IMR-90 (cell line): ENCODE measurements at places on chromosomes 5 and 9. TPM values are rescaled to one million over a fixed set of nuclear protein-coding genes. Genes with fewer than 3 reads are reported as not detected.

DNA sequence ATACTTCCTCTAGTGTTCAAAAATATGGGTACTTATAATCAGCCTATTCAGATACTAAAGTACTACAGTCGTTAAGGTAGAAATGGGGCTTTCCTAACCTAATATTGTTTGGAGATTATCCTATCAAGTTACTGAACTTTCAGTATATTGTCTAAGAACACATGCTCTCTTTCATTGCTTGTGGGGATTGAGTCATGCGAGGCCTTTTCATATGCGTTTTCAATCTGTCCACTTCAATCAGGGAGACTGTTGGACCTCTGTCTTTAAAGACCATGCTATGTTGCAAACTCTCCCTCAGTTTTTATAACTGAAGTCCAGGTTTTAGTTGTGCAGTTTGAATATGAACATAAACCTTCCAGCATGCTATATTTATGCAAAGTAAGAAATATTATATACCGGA, 15.0 kb downstream of the PRR16 start:
- peaks cover 3% of the 10 kb centered on the region; the same call in 1 of the 2 replicates for H3K4me1 ChIP-seq
- peak; percentile 62 for DNase-seq
- no peak overlapping the region for H3K27ac ChIP-seq
- no peaks in the 10 kb centered on the region for H3K36me3 ChIP-seq
- H3K27me3 ChIP-seq: no peaks in the 10 kb centered on the region

The GABRA1 gene
- total RNA-seq: not detected in 2 replicates

- H3K36me3 ChIP-seq: no peaks in the 10 kb centered on the region
- H3K4me1 ChIP-seq: no peaks in the 10 kb centered on the region
- H3K27me3 ChIP-seq: no peaks in the 10 kb centered on the region
- DNase-seq: no peak
These were observed 80.2 kb downstream of the PTPN3 start for GRCh38 chr9:109417585-109418544.

The NOXA1 gene
- total RNA-seq: not detected in 2 replicates

DNA sequence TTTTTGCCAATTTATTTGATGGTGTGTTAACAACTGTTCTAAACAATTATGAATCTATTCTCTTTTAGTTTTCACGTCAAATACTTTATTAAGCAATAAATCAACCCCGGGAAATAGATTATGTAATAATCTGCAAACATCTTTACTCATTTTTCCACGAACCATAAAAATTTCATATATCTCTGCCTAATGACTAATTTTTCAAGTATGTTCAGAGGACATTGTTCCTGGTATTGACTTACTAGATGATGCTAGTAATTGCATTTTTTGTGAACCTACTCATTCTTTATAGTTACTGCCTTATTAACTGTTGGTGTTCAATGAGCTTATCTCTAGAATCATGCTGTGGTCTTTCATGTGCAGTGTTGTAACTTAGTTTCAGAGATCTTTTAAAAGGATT, 41.0 kb upstream of the FBN2 start:
- H3K4me3 ChIP-seq: no peak overlapping the region
- no peaks in the 10 kb centered on the region for H3K27me3 ChIP-seq
- peak; percentile 78 for DNase-seq
- no peaks in the 10 kb centered on the region for H3K36me3 ChIP-seq
- H3K4me1 ChIP-seq: peaks cover 9% of the 10 kb centered on the region
- no peak overlapping the region for H3K27ac ChIP-seq

DNA sequence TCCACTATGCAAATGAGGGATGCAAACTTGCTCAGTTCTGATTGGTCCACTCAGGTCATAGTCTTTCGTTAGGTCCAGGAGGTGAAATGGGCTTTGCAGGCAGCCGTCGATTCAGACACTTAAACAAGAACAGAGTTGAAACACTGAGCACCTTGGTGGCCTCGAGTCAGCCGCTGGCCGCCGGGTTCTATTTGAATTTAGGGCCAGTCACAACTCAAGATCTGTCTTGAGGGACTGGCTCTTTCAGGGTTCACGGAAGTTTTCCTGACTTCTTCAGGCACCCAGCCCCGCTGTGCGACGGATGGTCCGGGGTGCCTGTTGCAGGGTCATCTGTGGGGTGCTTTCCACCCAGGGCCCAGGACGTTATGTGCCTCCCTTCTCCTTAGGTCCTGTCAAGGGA, 412.8 kb upstream of the IRX4 start:
- DNase-seq: no peak
- no peaks in the 10 kb centered on the region for H3K4me1 ChIP-seq
- no peaks in the 10 kb centered on the region for H3K36me3 ChIP-seq
- H3K4me3 ChIP-seq: no peak overlapping the region

The PCDHGA1 gene
- total RNA-seq: 0.83 and 0.90 TPM in 2 replicates

The FCN2 gene
- not detected in 2 replicates for total RNA-seq

GRCh38 chr5:90658620-90659019, 100.0 kb downstream of the ADGRV1 start:
- no peaks in the 10 kb centered on the region for H3K27me3 ChIP-seq
- no peak overlapping the region for H3K4me3 ChIP-seq
- no peaks in the 10 kb centered on the region for H3K4me1 ChIP-seq
- no peak overlapping the region for H3K27ac ChIP-seq

The ZNG1C gene
- 3.4 and 11.9 TPM in 2 replicates for total RNA-seq

The BRD9 gene
- 40.0 and 43.4 TPM in 2 replicates for total RNA-seq

DNA sequence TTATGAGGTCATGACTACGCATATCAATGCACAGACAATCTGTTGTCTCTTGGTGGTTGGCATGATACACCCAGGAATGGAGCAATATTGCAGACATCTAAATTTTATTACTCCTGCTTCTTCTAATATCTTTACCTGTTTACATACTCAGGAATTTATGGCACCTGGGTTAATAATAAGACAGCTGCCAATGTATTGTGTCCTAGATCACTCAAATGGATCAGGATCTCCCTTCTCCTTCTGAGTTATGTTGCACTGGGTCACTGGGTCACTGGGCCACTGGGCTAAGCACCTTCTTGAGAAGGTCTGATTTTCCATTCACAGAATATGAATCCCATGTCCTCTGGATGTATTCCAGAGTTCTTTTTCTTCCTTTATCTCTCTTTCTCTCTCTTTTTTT, 41.8 kb downstream of the CCL28 start:
- DNase-seq: no peak
- H3K36me3 ChIP-seq: no peaks in the 10 kb centered on the region
- no peak overlapping the region for H3K27ac ChIP-seq
- H3K4me3 ChIP-seq: no peak overlapping the region
- H3K4me1 ChIP-seq: no peaks in the 10 kb centered on the region

DNA sequence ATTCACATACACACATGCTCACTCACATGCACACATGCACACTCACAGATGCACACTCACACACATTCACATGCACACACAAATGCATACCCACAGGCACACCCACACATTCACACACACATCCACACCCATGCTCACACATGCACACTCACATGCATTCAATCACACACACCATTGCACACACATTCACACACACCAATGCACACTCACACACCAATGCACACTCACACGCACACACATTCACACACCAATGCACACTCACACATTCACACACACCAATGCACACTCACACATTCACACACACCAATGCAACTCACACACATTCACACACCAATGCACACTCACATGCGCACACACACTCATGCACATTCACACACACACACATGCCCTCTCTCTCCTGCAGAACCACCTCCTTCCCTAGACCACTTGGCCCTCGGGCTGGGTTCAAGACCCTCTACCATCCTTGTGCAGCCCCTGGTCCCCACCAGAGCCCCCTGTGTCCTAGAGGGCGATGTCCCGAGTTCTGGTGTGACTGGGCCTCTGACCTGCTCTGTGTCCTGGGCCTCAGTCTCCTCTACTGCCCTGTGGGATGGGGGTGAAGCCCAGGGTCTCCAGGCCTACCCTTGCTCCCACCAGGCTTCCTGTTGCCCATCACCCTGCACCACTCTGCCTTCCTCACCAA, 139.0 kb downstream of the OLFM1 start:
- no peak overlapping the region for H3K4me3 ChIP-seq
- H3K27me3 ChIP-seq: no peaks in the 10 kb centered on the region
- H3K27ac ChIP-seq: no peak overlapping the region
- DNase-seq: no peak
- H3K4me1 ChIP-seq: no peaks in the 10 kb centered on the region

The C1QTNF2 gene
- 0.72 and 0.83 TPM in 2 replicates for total RNA-seq

DNA sequence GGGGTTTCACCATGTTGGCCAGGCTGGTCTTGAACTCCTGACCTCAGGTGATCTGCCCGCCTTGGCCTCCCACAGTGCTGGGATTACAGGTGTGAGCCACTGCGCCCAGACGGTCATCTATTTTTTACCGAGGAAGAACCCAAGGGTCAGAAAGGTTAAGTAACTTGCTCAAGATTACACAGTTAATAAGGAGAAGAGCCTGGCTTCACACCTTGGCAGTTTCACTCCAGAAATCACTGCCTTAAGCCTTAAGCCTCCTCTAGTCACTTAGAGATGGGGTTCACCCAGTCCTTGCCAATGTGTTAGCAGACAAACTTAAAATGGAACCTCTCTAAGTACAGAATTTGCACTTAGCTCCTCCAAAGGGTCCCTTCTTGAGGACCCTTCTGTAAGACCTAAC, 116.3 kb downstream of the PTTG1 start:
- no peaks in the 10 kb centered on the region for H3K4me1 ChIP-seq
- no peak overlapping the region for H3K27ac ChIP-seq
- H3K27me3 ChIP-seq: no peaks in the 10 kb centered on the region
- H3K36me3 ChIP-seq: no peaks in the 10 kb centered on the region

The IL12B gene
- total RNA-seq: under 0.01 TPM in 1 of 2 replicates, not detected in the other

DNA sequence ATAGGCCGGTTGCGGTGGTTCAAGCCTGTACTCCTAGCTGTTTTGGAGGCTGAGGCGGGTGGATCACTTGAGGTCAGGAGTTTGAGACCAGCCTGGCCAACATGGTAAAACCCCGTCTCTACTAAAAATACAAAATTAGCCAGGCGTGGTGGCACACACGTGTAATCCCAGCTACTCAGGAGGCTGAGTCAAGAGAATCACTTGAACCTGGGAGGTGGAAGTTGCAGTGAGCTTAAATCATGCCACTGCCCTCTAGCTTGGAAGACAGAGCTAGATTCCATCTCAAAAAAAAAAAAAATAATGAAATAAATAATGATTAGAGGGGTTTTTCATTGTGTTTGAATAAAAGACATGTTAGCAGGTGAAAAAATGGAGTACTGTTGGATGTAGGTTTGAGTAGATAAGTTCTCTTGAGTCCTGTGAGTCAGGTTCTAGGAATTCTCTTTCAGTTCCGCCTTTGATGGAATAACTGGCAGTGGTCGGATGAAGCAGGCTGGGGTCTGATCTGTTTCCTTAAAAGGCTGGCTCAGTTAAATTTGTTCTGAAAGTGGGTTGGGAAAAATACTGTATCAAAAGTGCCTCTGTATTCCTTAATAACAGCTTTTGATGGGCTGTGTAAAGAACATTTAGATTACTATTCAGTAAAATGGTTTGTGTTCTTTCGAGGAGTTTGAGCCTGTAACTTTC, 73.2 kb downstream of the AOPEP start:
- DNase-seq: peak; percentile 75
- peaks cover 1% of the 10 kb centered on the region; the same call in 1 of the 2 replicates for H3K27me3 ChIP-seq
- peaks cover 4% of the 10 kb centered on the region; the same call in 1 of the 2 replicates for H3K36me3 ChIP-seq
- no peak overlapping the region for H3K27ac ChIP-seq
- H3K4me3 ChIP-seq: no peak overlapping the region
- peaks cover 11% of the 10 kb centered on the region for H3K4me1 ChIP-seq

GRCh38 chr5:96893342-96893741, 17.0 kb downstream of the ERAP2 start:
- peaks cover 3% of the 10 kb centered on the region; the same call in 1 of the 2 replicates for H3K4me1 ChIP-seq
- H3K36me3 ChIP-seq: 0 out of 2 replicates have a peak, but pooled peaks cover 2% of the 10 kb centered on the region
- no peak overlapping the region for H3K27ac ChIP-seq
- no peak overlapping the region for H3K4me3 ChIP-seq
- peak; percentile 90 for DNase-seq

The SLC27A6 gene
- total RNA-seq: under 0.01 and 0.28 TPM in 2 replicates

DNA sequence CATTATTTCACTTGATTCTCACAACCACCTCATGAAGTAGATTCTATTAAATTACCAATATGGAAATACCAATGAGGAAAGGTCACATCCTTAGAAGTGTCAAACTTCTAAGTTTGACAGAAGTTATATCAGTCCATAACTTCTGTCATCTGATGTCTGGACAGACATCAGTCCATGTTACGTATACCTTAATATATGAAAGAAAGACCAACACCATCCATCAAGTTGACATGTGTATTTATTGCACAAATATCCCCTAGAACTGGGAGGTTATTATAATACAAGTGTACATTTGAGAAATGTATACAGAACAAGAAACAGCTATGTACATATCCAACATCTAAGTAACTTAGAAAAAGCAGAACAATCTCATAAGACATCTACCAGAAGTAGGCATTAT, 6.5 kb upstream of the RAPGEF6 start:
- no peaks in the 10 kb centered on the region for H3K27me3 ChIP-seq
- no peaks in the 10 kb centered on the region for H3K4me1 ChIP-seq
- no peak overlapping the region for H3K4me3 ChIP-seq
- no peak overlapping the region for H3K27ac ChIP-seq
- no peak for DNase-seq

DNA sequence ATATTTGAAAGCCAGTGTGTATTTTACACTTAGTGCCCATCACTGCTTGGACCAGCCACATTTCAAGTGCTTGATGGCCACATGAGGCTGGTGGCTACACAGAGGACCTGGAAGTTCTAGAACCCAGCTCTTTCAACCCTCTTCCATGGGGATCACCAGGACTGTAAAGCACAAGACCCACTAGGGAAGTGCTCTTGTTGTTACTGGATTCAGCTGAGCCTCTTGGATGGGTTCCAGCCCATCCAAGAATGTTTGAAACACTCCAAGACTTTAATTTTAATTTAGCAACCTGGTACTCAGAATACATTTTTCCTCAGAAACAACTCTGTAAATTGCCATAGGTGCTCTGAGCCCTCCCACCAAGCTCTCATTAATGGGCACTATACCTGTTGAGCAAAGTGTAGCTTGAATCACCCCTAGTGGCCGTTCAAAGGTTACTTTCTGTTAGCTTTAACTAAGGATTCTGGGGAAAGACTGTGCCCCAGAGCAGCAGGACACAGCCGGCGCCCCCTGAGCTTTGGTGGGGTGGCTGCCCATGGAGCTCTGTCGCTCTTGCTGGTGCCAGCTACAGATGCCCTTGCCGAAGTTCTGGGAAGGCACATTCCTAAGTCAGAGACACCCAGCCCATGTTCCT, 212.4 kb downstream of the HSD17B3 start:
- H3K4me1 ChIP-seq: no peaks in the 10 kb centered on the region
- no peak overlapping the region for H3K4me3 ChIP-seq
- peaks cover 10% of the 10 kb centered on the region; the same call in 1 of the 2 replicates for H3K27me3 ChIP-seq
- no peak for DNase-seq
- no peak overlapping the region for H3K27ac ChIP-seq
